Suppressor macrophage treated with lipopolysaccharide for 1 hour (primary cell): ENCODE measurements at places on chromosomes 7 and 10.

DNA sequence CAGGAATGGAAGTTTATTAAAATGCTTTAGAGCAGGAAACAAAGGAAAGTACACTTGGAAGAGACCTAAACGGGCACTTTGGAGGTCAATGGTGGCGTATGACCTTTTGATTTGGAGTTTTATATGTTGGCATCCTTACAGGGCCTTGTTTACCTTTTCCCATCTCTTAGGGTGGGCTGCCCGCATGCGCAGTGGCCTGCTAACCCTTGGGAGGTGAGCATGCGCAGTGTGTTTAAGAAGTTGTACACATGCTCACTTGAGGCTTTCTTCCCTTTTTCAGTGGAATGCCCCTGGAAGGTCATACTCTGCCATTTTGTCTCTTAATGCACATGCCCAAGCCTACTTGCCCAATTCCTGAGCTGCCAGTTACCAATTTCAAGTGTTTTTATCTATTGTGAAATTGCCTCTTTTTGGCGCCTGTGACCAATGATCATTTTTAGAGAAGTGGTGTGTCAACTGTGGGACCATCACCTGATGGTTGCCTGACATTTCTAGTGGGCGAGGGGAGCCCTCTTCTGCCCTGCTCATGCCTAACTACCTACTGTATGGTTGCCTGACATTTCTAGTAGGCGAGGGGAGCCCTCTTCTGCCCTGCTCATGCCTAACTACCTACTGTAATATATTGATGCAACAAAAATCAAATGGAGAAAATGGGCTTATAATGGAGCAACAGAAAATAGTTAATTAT, 138.0 kb downstream of the PPP1R9A start:
- no peak for DNase-seq

DNA sequence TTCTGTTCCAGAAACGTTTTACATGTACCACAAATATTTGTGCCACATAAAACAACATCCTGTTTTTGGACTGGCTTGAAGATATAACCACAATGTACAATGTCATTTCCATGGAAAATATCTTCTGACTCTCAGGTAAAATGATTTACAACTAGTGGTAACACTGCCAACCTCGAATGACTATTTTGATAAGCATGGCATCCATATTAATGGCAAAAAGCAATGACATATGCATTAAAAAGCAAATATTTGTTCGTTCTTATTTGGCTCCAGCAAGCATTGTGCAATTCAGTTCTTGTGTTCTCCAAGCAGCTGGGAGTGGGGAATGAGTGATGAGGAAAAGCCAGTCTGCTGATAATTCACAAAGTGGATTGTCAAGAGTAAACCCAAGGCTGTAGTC, 289.0 kb downstream of the PLXDC2 start:
- DNase-seq: no peak

GRCh38 chr10:26960308-26960707, 99.5 kb upstream of the ABI1 start:
- DNase-seq: no peak

DNA sequence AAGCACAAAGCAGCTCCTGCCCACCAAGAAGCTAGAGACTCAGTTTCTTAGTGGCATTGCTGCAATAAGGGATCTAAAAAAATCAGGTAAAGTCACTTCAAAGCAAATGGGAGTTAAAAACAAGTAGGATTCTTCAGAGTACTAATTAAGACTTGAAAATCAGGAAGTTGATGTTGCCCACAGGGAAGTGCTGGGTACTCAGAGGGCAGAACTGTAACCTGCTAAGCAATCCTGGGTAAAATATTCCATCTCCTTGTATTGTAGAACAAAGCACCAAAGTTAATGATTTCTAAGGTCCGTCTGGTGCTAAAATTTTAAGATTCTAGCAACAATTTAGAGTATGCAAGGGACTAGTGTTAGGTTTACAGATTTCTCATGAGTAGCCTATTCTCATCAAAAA, 8.3 kb downstream of the PEX1 start:
- no peak for DNase-seq

- no peak for DNase-seq
Observed at GRCh38 chr7:39265641-39266591, 288.2 kb downstream of the POU6F2 start.

- peak; percentile 51 for DNase-seq
Observed at GRCh38 chr10:90819911-90820310, 37.9 kb downstream of the HTR7 start.

DNA sequence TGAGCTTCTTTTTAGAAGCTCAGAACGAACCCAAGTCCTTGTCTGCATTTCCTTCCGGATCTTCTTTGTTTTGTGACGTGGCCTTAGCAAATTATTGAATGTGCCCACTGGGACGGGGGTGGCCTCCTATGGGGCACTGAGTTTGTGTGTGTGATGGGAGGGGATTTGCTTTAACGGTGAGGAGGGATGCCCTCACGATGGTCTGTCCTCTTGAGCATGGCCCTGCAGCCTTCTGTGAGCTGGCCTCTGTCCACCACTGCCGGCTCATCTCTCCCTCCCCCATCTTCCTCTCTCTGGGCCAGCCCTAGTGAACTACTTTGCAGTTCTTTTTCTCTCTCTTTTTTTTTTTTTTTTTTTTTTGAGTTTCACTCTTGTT, 62.9 kb upstream of the MKRN1 start:
- no peak for DNase-seq

GRCh38 chr10:19411119-19411518, 362.5 kb downstream of the MALRD1 start:
- no peak for DNase-seq

- DNase-seq: no peak
Observed at GRCh38 chr10:122571892-122572291, 11.3 kb downstream of the DMBT1 start.

GRCh38 chr10:58157076-58157766, 110.5 kb downstream of the IPMK start:
- DNase-seq: peak; percentile 55

DNA sequence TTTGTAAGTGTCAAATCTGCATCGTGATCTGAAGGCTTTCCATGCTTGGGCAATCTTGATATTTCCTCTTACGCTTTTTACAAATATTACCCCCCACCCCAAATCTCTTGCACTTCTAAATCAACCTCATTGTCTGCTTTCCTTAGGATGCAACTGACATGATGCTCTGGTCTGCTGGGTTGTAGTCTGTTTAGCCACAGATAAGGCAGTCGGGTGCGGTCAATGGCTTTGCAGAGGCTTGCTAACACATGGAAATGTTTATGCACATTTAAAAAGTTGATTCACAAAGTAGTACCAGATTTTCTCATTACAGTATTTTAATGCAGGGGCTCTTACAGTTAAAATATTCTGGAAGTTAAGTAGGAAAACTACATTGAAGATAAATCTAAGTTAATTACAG, 172.5 kb downstream of the BAMBI start:
- no peak for DNase-seq

GRCh38 chr10:42754155-42755027, 28.2 kb upstream of the BMS1 start:
- peak; percentile 14 for DNase-seq

- no peak for DNase-seq
Observed at GRCh38 chr7:129969881-129970446, 17.2 kb upstream of the UBE2H start.

DNA sequence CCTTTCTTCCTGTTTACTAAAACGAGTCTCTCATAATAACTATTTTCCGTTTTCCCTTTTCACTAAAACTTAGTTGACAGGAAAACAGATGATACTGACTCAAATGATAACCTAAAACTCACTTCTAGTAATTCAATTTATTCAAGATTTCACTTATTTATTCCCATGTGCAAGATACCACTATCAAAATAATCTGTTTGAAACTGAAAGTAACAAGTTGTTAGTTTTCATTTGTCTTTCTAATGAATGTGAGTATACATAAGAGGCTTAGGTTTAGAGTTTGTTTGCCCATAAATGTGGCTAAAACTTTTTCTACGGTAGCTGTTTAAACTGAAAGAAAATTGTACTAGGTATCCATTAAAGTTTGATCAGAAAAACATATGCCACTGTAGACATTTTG, 314.9 kb upstream of the STEAP1 start:
- no peak for DNase-seq

- no peak for DNase-seq
Observed at GRCh38 chr10:61454541-61454940, 1.4 kb upstream of the TMEM26 start.

DNA sequence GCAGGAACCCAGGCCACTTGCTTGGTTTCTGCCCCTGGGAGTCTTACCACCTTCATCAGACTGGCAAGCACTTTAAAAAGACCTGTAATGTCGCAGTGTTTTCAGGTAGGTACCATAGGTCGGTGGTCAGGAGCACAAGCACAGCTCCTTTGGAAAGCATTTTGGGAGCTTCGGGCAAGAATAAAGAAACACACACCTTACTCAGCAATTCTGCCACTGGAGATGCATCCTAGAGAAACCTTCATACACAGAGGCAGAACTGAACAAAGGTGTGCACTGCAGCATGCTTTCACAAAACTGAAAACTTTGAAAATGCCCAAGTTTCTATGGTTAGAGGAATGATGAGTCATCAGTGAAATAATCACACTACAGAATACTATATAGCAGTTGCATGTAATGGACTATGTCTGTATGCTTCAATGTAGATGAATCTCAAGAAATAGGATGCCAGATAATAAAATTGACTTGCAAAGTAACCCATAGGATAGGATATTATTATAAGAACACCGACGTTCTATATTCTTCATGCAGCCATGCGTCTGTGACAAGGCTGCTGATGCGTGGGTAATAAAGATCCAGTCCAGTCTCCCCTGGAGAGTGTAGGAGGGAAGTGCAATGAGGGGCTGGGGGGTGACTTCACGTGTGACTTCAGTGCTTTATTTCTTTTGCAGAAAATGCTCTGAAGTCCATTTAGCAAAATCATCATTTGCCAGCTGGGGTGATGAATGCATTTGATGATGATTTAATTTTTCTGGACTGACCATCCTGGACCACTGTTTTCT, 309.5 kb downstream of the WDR37 start:
- no peak for DNase-seq

GRCh38 chr7:140773104-140773503, 76.6 kb downstream of the NDUFB2 start:
- no peak for DNase-seq

- DNase-seq: no peak
Observed at GRCh38 chr10:49611166-49611815, 1.2 kb downstream of the SLC18A3 start.

- no peak for DNase-seq
Observed at GRCh38 chr7:100921039-100921438, 25.4 kb upstream of the ACHE start.

GRCh38 chr7:11829954-11830353, 2.0 kb downstream of the THSD7A start:
- no peak for DNase-seq

GRCh38 chr7:43528576-43529354, 54.1 kb upstream of the STK17A start:
- no peak for DNase-seq

- DNase-seq: no peak
Observed at GRCh38 chr10:3699916-3700315, 85.1 kb downstream of the KLF6 start.

DNA sequence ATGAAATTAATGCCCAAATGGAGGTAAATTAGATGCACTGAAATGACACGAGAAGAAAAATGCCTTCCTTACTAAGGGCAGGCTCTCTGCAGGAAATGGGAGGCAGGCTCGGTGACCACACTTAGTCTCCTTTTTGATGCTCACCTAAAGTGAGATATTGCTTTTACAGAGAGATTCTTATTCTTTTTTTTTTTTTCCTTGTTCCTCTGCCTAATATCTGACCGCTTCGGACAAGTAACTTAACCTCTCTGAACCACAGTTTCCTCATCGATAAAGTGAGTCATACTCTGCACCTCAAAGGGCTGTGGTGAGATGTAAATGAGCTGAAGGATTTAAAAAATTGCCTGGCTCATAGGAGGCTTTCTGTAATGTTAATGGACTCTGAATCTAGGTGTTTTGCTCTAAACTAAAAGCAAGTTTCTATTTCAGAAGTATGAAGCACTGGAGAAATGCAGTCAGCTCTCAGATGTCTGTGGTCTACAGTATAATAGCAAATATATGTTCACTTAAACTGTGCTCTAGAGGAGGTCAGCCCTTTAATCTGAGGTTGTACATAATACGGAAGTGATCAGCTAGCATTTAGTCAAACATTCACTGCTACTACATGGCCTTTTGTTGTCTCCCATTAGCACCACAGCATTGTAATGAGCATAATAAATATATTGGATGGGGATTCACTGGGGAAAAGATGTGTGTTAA, 23.2 kb downstream of the NKX2-3 start:
- DNase-seq: no peak

DNA sequence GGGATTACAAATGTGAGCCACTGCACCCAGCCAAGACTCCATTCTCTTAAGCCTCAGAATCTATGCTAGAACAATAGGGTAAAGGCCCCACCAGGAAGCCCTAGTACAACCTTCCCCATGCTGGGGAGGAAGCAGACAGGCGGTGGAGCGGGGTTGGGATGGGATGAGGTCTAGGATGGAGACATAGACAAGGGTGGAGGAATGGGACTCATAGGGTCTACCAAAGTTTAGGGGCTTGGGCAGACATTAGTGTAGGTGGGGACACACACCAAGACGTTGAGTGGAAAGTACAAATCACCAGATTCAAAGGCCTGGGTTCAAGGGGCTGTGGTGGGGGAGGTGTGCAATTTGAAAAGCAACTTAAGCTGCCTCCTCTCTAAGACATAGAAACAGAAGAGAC, 19.3 kb downstream of the PRSS2 start:
- DNase-seq: no peak

- no peak for DNase-seq
Observed at GRCh38 chr7:156167417-156167807, 355.1 kb upstream of the SHH start.

GRCh38 chr7:152093717-152094116, 68.2 kb downstream of the GALNT11 start:
- no peak for DNase-seq

DNA sequence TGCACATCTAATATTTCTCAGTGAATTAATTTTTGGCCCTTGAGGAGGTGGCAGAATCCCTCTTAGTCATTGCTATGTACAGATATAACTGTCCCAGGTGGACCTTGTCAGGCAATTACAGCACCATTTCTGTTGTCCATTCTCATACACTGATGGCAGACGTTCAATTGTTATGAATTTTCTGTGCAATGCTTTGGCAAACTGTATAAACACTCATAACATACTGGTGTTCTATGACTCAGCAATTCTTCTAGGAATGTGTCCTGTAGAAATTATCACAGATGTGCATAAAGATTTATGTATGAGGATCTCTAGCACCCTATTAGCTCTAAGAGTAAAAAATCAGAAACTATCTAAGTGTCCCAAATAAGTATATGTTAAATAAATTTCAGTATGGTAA, 80.8 kb downstream of the DNAJB9 start:
- DNase-seq: no peak

GRCh38 chr10:104824380-104825006, 183.4 kb downstream of the SORCS3 start:
- peak; percentile 12 for DNase-seq

- no peak for DNase-seq
Observed at GRCh38 chr10:131678171-131678570, 222.6 kb upstream of the PPP2R2D start.

GRCh38 chr10:97647556-97647955, 7.1 kb downstream of the PI4K2A start:
- DNase-seq: peak; percentile 85
